ENCODE measurements at places on chromosomes 5 and 9.

GRCh38 chr9:21994556-21995005 is at the start of gene CDKN2B-AS1:
Gene CDKN2B-AS1, plus strand, starts transcription at chr9:21994791.
- DNase-seq: peak; percentile 84

DNA sequence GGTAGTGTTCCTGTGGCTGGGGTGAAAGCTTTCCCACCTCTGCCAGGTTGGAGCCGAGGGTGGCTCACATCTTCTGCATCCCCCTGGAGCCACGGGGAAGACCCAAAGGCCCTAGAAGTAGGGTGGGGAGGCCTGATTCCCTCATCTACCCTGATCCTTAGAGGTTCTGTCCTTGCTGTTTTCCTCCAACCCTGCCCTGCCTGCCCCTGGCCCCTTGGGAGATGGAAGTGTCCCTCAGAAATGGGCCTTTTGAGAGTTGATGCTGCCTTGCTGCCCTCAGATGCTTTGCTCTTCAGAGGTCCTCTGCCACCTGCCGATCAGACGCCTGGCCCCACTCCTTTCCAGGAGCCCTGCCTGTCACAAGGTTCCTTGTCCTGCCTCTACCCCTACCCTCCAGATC is 6.3 kb downstream of the CCL19 start:
- no peak for DNase-seq

DNA sequence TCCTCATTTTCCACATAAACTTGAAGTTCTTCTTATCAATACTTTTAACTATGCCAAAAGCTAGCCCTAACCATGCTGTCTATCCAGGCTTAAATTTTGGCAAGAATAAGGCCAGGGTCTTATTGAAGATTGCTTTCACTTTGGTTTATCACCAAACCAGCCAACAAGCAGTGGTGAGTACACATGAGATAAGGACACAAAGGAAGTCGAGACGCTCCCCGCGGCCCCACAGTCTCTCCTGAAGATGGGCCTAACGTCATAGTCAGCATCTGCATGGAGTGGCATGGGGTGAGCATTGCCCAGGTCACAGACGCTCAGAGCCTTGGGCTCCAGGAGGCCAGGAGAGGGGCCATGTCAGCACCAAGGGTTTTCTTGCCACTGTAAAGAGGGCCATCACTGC is 80.3 kb downstream of the ATPSCKMT start:
- no peak for DNase-seq

DNA sequence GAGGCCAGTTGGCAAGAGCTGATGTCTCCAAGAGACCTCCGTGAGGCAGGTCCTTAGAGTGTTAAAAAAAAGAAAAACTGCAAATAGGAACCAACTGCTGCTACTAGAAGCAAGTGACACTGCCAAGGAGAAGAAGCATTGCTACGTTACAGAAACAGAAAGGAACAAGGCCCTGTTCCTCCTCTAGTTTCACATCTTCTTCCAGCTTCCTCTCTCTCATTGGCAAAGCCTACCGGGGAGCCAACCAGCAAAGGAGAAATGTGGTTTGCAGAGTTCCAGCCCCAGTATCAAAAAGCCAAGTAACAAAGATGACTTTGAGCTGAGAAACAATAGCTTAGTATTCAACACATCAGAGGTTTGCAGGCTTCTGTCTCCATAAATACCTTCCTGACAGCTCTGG is 145.9 kb downstream of the PRELID2 start:
- DNase-seq: no peak

DNA sequence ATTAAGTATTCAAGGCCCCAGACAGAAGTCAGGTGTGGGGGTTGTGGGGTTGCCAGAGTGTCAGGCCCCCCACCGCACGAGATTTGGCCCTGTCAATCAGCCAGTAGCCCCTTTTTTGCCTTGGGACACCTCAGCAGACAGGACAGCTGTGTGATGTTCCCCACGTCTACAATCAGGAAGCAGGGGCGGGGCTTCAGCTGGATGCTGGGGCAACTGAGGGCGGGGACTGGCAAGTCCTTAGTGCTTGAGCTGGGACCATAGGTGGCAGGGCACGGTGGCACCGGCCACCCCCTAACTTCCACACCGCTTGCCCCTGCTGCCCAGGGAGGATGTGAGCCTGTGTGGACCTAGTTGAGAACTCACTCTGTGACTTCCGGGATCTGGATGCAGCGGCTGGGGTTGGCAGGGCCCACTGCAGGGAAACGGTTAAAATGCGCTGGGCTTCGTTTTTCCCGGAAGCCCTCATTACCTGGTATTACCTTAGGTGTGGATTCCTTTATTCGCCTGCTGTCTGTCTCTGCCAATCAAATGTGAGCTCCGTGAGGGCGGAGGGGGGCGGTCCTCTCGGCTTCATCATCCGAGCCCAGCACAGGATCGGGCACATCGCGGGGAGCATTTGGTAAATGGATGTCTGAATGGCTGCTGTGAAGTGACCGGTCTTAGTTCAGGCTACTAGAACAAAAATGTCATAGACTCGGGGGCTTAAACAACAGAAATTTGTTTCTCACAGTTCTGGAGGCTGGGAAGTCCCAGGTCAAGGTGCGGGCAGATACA is 7.5 kb upstream of the GTF3C5 start:
- no peak for DNase-seq

GRCh38 chr5:40672425-40672824 is 7.3 kb upstream of the PTGER4 start:
- DNase-seq: no peak

DNA sequence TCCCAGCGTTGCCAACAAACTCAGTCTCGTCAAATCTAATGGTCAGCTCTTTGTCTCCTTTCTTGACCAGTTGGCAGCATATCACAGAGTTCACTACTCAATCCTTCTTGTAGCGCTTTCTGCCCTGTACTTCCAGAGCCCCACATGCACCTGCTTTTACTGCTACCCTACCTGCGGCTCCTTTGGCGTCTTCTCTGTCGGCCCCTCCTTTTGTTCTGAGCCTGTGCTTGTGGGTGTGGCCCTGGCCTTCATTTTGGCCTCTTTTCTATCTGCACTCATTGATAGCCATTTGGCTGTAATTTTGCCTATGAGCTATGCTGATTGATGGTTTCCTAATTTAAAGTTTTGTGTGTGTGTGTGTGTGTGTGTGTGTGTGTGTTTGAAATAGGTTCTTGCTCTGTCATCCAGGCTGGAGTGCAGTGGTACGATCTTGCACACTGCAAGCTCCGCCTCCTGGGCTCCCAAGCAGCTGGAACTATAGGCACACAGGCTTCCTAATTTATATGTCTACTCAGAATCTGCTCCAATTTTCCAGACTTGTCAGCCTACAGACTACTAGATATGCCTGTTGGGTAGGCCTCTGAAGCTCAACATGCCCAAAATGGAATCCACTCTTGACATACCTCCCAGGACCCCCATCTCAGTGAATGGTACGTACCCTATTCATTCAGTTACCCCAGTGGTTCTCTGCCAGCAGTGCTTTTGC is 32.3 kb downstream of the ARPC5L start:
- no peak for DNase-seq

GRCh38 chr5:19880859-19881436 is 107.1 kb downstream of the CDH18 start:
- no peak for DNase-seq

- no peak for DNase-seq
Measured at GRCh38 chr5:176186107-176186506, 52.1 kb upstream of the SIMC1 start.

- no peak for DNase-seq
Measured at GRCh38 chr9:137293482-137294090, 8.5 kb downstream of the NRARP start.

DNA sequence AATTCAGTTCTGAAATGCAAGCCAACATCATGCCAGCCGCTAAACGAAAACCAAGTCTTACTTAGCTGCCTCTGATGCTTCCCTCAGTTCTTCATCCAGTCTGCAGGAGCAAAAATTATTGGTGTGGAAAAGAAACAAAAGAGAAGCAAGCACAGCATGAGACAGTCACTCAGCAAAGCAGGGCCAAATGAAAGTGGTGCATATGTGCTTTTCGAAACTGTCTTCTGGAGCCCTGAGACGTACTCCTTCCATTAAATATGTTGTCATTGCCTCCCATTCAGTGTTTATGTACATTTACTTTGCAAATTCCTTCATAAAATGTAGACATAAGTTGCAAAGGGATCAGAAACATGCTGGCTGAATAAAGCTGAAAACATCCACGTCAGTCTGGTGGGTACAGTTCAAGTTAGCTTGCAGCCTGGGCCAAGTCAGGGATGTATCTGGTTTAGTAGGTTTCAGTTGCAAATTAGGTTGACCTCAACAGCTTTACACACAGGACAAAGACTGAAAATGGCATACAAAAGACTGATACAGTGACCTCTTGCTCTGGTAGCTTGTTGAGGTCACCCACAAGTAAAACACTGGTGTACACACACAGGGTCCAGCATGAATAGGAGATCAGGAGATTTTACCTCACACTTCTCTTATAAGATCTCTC is 139.7 kb upstream of the PCA3 start:
- no peak for DNase-seq

- DNase-seq: no peak
Measured at GRCh38 chr9:109919736-109920408, 139.9 kb downstream of the PALM2AKAP2 start.

GRCh38 chr9:106936680-106937079 is 73.7 kb downstream of the ZNF462 start:
- no peak for DNase-seq

DNA sequence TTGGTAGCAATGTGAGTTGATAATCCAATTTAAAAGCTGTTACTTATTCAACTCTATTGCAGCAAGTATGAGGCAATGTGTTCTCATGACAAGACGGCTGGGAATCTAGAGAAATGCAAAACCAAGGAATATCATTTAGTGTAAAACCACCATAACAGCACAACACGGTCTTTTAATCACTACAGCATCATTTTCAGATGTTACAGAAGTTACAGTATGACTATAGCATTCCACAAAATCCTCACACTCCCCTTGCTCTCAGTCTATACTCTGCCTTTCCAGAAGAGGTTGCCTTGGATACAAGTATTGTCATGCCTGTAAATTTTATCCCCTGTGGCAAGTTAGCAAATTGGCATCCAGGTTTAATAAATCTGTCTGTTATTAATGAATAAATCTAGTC is 28.6 kb upstream of the TAS2R1 start:
- no peak for DNase-seq

DNA sequence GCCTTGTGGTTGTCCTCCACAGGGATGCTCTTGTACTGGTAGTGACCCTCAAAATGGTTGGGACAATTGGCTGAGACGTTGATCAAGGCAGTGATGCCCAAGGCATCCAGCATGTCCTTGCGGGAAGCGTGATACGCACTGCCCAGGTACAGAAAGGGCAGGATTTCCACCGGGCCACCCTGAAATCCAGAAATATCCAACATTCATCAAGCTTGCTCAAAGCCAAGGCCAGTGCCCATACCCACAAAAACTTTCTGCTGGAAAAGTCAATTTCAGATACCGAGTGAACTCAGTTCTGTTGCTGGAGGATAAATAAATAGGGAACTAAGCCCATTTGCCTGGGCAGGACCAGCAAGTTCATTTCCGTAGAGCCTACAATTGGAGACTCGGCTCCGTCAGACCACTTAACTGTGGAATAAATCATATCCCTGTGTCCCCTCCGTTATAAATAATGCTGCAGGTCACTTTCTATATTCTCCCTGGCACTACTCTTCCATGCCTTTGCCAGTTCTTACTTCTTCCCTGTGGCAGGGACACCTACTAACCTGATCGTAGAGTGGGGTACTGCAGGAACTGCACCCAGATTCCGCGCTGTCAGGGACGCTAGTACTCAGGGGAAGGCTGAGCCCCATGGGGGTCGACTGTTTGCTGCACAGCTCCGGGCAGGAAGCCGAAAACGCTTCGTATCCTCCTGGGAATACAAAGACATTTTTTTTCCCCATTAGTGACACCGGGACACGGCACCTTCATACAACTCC is 1.2 kb downstream of the DUSP1 start:
- DNase-seq: peak; percentile 53

GRCh38 chr9:16925426-16925825 is 55.0 kb upstream of the BNC2 start:
- DNase-seq: no peak

GRCh38 chr5:109601736-109602135 is 88.0 kb upstream of the MAN2A1 start:
- DNase-seq: no peak

GRCh38 chr9:10268531-10269485 is 344.0 kb downstream of the PTPRD start:
- DNase-seq: no peak

GRCh38 chr5:90613918-90614504 is 55.4 kb downstream of the ADGRV1 start:
- no peak for DNase-seq

DNA sequence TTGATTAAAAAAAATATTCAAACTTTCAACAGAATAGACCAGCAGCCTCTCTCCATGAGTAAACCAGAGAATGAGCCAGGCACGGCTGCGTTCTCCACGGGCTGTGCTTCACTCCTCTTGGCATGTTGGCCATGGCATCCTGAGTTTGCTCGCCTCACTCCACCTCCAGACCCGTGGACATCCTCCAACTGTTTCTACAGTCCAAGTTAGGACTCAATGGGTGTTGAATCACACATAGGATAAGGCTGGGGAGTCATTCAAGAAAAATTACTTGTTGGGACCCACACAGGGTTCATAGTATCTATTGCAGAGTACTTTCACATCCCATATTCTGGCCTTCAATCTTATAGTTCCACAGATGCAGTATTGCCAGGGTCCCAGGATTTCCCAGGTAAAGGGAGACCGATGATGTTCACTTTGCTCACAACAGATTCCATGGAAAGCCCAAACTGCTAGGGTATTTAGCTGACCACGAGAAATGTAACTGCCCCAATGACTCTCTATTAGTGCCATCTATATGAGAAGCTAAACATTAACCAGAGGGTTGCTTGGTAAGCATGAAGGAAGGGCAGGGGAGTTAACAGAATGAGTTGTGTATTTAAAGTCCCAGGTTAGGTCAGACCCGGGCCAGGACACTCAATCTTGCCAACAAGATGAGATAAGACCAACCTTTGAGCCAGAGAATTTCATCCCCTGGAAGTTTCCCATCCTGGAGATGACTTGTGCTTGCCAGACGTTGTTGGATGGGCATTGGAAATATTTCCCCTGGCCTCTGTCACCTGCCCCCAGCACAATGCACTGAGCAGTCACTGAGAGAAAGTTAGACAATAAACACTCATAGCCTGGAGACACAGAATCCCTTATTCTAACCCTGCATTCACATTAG is 19.7 kb upstream of the GDA start:
- DNase-seq: no peak

DNA sequence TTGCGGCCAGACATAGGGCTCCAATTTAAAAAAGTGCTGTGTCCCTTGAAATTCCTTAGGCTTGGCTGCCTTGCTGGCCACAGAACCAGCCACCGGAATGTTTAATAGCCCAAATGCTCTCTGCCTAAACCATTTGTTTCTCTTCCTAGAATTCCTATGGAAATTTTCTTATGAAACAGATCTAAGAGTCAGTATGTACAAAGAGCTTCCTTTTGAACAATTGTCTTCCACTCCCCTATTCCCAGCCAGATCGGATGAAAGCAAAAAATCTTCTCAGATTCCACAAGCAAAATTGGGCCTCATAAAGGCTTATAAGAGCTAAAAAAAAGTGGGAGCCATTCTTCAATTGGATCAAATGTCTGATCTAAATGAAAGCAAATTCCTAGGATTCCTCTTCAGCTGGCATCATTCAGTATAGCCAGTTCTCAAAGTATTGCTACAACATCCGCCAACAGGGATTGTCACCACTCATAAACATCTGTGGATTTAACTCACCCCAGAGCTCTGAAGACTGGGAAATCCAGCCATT is 104.3 kb downstream of the CEMIP2 start:
- peak; percentile 78 for DNase-seq

All from myocyte (in vitro differentiated cells).